ENCODE measurements at places on chromosomes 7 and 10.

DNA sequence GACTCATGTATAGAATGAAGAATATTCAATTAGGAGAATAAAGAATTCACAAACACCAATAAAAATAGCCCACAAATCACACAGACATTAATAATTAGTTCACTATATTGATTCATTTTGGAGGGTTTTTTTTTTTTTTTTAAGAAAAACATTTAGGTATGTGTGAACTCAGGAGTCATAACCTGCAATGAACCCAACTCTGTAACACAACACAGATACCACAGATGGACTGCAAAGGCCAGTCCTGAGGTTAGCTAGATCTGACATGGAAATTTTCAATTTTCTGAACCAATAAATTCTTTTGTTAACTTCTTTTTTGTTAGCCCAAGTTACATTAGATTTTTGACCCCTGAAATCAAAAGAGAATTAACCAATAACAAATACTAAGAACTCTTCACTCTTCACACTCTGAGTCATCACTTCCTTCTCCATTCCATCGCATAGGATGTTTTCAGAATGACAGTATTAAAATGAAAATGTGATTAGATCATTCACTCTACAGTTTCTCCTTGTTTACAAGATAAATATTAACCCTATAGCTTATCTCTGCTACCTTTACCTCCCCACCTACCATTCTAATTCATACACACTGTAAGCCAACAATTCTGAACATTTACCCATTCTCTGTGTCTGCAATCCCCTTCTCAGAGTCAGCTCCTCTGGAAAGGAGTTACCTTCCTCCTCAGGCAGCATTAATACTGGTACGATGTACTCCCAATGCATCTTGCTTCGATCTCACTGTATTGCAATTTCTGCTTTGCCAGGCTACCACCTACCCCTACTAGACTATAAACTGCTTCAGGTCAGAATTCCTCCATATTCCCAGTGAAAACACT, 141.5 kb downstream of the LRRN3 start:
- no peak for DNase-seq

GRCh38 chr10:20891338-20891714, 5.8 kb downstream of the NEBL start:
- DNase-seq, result no peak

GRCh38 chr10:60446070-60446833, 56.6 kb upstream of the ANK3 start:
- DNase-seq, result no peak

DNA sequence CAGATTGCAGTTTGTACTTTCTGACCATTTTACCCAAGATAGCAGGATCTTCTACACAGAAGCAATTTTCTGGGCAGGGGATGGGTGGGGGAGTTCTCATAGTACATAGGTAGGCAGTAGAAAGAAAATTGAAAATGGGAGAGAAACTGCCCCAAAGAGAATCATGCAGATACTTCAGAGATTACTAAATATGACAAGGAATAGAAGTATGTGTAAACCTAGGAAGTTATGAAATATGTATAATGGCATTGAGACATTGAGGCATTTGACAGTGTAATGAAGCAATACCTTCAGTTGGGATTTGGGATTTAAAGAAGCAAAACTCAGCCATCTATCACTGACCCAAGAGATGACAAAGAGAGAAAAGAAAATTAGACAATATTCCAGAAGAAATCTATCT, 233.0 kb downstream of the PTN start:
- DNase-seq, result no peak

DNA sequence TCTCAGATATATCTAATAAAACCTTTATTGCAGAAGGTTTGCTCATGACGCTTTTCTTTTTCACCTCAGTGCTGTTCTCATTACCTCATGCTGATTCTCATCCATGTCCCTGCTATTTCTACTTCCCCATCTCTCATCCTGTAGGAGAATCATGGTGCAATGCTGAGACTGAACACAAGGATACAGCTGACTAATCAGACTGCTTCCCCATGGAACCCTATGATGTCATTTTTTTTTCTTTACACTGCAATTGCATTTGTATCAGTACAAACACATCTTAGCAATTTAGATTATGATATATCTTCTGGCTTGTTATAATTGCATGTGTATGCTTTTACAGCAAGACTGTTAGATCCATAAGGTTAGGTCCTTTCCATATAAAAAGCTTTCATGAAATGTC, 93.7 kb downstream of the SEMA3A start:
- peak; percentile 20 for DNase-seq

GRCh38 chr7:92987538-92987937, 130.2 kb downstream of the SAMD9 start:
- no peak for DNase-seq

- no peak for DNase-seq
Measured at GRCh38 chr7:142851919-142852318, 3.0 kb upstream of the EPHB6 start.

GRCh38 chr10:60518745-60519144, 129.1 kb upstream of the ANK3 start:
- DNase-seq, result no peak

DNA sequence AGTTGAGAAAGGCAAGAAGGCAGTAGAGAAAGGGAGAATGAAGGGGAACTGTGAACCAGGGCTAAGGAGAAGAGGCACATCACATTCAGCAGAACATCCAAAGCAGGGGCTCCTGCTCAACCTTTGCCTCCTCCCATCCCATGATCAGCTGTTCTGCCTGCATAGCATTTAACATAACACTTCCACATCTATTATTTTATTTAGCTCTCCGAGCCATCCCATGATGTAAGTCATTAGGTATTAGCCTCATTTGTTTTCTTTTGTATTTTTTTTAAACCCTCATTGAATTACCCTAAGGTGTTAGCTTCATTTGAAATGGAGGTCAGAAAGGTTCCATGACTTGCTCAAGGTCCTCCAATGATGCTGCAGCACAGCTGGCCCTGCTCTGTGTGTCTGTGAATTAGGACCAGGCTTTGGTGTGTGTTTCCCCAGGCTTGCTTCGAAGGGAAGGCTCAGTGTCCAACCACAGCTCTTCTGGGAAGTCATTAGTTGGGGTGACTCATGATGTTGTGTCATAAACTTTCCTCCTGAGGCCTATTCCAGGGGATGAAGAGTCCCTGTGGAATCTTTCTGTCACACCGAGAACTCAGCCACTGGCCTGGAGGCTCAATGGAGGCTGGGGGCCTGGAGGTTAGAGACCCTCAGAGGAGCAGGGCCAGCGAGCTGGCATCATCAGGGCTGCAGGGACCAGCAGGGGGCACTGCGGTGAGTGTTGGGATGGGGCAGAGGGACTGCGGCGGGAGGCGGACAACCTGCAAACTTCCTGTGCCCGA, 16.5 kb downstream of the NPFFR1 start:
- peak; percentile 96 for DNase-seq

- no peak for DNase-seq
Measured at GRCh38 chr10:49309691-49310411, 10.9 kb downstream of the C10orf71 start.

DNA sequence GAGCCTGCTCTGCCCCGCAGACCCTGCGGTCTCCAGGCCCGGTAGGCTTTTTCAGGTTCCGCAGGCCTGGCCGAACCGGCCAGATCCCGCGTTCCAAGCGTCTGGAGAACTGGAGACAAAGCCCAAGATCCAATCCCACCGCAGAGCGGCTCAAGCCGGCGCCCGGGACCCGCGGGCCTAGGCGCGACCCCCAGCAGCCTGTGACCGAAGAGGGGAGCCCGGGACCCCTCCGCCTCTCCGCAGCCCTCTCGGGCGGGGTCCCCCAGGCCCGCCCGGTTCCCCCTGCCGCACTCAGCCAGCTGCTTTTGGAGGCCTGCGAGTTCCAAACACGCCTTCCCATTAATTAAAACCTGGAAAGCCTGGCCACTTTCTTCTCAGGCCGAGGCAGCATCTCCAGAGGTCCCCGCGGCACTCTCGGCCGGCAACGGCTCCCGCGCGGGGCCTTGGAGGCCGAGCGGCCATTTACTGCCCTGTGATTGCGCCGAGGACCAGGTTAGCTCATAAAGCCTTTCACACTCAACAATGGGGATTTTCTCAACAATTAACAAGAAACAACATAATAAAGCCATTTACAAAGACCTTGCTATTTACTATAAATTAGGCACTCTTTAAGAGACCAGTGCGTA, 16.7 kb downstream of the SKIDA1 start:
- no peak for DNase-seq

GRCh38 chr10:73493781-73494180, 2.0 kb downstream of the PPP3CB start:
- DNase-seq, result peak; percentile 61

- no peak for DNase-seq
Measured at GRCh38 chr7:92880212-92881090, 44.1 kb upstream of the CDK6 start.

GRCh38 chr10:125779403-125780327, 4.0 kb upstream of the MMP21 start:
- DNase-seq, result no peak

- peak; percentile 19 for DNase-seq
Measured at GRCh38 chr10:91617072-91617609, 15.7 kb downstream of the PPP1R3C start.

- no peak for DNase-seq
Measured at GRCh38 chr10:2463316-2463715, 604.0 kb upstream of the PFKP start.

DNA sequence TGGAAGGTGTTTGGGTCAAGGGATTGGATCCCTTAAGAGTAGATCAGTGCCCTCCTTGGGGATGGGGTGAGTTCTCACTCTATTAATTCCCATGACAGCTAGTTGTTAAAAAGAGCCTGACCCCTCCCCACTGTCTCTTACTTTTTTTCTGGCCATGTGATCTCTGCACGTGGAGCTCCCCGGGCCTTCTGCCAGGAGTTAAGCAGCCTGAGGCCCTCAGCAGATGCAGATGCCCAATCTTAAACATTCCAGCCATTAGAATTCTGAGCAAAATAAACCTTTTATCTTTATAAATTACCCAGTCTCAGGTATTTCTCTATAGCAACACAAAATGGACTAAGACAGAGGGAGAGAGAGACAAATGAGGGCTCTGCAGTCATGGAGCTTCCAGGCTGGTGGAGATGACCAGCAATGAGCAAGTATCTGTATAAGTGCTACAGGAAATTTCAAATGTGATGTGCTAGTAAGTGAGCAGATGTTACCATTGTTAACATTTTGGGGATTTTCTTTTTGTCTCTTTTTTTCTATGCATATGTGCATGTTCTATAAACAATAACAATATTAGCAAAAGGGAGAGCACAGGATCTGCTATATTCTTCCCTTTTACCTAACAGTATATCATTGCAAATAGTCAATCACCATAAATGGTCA, 26.7 kb downstream of the PLPP4 start:
- DNase-seq, result no peak

- DNase-seq, result no peak
Measured at GRCh38 chr10:25175527-25176420, 973 bp downstream of the GPR158 start.

DNA sequence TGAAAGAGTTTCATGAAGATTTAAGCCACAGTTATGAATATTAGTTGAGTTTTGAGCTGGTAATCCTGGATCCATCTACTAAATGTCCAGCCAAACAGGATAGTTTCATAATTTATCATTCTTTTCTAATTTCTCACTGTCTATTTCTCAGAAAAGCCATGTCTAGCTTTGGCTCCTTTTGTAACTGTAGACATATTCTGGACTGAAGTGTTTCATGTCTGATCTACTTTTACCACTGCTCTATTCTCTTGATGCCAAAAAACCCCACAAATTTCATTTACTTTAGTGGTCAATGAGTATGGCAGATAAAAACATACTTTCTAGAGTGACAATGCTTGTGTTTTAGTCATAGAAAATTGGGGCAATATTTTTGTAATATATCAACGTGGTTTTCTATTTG, 61.2 kb downstream of the ICA1 start:
- DNase-seq, result no peak

- no peak for DNase-seq
Measured at GRCh38 chr7:134742688-134743350, 36.6 kb upstream of the CALD1 start.

- DNase-seq, result no peak
Measured at GRCh38 chr7:41298409-41298808, 404.5 kb downstream of the INHBA start.

DNA sequence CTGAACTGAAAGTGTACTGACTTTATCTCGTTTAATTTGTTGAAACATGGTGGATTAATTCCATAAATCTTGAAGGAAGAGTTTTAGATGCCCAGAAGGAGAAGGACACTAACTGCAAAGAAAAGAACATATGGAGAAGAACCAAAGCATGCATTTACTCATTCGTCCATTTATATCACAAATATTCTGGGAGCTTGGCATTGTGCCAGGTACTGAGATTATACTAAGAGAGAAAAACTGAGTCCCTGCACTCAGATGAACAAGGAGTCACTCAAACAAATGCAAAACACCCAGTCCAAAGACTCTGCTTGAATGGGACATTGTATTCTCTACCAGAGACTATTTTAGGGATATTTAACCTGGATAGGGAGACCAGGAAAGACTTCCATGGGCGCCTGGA, 588.0 kb upstream of the MGMT start:
- no peak for DNase-seq

GRCh38 chr7:106792233-106792926, 72.7 kb upstream of the PIK3CG start:
- no peak for DNase-seq

DNA sequence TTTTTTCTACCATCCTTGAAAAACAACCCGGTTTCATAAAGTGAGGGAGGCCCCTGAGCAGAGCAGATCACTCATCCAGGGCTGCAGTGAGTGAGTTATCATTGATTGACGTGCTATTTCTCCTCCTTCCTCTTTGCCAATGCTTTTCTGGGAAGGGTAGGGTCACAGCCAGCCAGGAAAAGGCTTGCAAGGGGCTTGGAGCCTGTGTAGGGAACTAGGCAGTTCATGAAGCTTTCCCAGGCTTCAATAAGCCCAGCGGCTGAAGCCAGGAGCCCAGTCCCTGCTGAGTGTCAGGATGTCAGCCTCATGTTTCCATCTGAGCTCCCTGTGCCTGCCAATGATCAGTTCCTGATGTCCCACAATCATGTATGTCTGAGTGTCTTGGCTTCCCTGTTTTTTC, 584.7 kb downstream of the GALNT17 start:
- no peak for DNase-seq

DNA sequence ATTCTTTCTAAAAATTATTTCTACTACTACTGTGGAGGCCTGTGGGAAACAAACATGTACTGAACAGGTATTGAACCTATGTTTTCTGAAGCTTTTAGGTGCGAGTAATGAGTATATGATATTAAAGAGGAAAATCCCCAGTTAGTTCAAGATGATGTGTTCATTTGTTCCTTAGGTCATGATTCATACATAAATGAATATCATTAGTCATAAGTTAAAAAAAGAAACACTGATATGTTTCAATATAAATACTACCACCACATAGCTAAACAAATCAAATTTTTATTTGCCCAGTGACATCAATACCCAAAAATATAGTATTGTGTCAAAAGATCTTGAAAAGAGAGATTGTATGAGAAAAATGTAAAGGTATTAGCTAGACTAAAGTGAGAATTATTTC, 210.7 kb upstream of the GNAI1 start:
- no peak for DNase-seq

DNA sequence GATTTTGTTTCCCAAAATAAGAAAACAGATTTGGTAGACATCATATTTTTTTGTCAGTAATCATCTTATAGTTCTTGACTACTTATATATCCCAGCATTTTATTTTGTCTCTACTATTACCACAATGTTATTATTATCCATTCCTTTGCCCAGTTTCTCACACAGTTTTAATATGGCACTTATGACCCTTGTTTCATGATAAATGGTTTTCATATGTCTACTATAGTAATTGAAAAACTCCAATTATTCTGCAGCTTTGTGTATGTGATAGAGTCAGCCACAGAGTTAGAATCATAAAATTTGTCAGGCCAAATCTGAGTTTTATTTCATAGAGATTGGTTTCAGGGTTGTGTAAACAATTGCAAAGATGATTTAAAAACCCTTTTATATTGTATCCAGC, 203.9 kb downstream of the MALRD1 start:
- no peak for DNase-seq

- DNase-seq, result peak; percentile 83
Measured at GRCh38 chr10:119253433-119254174, 46.2 kb downstream of the GRK5 start.

Measured in H54 (cell line).